ENCODE measurements at places on chromosomes 12 and 14.
A peak's percentile ranks its signal among the peaks of the same experiment; 100 is the strongest.

GRCh38 chr14:19878029-19878642, 3.2 kb downstream of the OR4K2 start:
- DNase-seq, result no peak

GRCh38 chr12:22190-22529, 44.4 kb upstream of the IQSEC3 start:
- no peak for DNase-seq

DNA sequence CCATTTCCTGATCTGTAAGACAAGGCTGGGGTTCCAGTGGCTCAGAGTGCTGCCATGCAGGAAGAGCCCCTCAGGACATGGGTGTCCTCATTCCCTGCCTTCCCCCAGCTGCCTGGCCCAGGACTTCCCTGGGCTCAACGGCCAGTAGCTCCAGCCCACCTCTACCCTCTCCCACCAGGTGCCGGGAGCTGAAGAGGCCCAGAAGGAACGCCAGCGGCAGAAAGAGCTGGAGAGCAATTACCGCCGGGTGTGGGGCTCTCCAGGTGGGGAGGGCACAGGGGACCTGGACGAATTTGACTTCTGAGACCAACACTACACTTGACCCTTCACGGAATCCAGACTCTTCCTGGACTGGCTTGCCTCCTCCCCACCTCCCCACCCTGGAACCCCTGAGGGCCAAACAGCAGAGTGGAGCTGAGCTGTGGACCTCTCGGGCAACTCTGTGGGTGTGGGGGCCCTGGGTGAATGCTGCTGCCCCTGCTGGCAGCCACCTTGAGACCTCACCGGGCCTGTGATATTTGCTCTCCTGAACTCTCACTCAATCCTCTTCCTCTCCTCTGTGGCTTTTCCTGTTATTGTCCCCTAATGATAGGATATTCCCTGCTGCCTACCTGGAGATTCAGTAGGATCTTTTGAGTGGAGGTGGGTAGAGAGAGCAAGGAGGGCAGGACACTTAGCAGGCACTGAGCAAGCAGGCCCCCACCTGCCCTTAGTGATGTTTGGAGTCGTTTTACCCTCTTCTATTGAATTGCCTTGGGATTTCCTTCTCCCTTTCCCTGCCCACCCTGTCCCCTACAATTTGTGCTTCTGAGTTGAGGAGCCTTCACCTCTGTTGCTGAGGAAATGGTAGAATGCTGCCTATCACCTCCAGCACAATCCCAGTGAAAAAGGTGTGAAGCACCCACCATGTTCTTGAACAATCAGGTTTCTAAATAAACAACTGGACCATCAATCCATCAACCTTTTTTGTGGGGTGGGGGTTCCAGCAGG, 17.6 kb downstream of the AGAP2 start:
- DNase-seq, result no peak

DNA sequence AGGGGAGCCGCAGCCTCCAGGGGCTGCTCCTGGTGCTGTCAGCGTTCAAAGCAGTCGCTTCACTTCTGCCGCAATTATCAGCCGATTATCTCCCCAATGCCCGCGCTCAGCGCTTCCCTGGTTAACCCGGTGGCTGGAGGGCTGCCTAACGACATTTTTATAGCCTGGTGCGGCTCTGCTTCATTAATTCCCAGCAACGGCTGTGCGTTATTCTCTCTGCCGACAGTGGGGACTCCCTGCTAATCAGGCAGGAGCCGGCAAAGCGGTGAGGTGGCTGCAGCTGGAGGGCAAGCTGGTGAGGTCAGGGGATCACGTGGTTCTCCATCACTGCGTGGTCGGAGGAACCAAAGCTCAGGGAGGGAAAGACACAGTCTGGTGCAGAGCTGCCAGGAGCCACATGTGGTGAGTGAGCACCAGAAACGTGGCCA, 62.9 kb downstream of the GLRX5 start:
- peak; percentile 40 for DNase-seq

GRCh38 chr12:27161458-27162228, 79.3 kb upstream of the C12orf71 start:
- no peak for DNase-seq

- no peak for DNase-seq
Measured at GRCh38 chr12:118870551-118870950, 110.8 kb upstream of the SRRM4 start.

GRCh38 chr14:93744176-93744575, 44.1 kb downstream of the PRIMA1 start:
- no peak for DNase-seq

DNA sequence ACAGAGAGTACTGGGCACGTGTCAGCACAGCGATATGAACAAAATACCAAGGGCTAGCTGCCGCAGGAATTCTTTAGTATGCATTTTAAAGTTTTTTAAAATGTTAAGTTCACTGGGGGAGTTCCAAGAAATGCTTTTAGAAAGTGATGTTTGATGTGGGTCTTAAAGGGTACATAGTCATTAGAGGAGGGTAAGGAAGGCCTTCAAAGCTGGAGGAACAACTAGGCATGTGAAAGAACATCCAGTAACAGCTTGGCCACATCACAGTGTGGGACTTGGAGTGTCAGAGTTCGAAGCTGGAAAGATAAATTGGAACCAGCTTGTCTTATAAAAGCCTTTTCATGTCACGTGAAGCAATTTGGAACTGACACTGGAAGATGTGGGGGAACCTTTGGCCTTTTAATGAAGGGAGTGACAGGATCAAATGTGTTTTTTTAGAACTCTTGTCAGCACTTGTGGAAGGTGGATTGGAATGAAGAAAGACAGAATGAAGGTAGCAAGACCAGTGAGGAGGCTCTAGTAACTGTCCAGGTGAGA, 57.7 kb downstream of the WDR20 start:
- no peak for DNase-seq

- DNase-seq, result peak; percentile 75
Measured at GRCh38 chr14:21913759-21914158, 240.1 kb upstream of the OR4E1 start.

GRCh38 chr14:54133896-54134295, 177.3 kb upstream of the BMP4 start:
- DNase-seq, result no peak

GRCh38 chr14:76088771-76089571, 62.8 kb upstream of the GPATCH2L start:
- DNase-seq, result no peak

GRCh38 chr14:50666772-50667683, 1.1 kb downstream of the SAV1 start:
- DNase-seq, result peak; percentile 34

GRCh38 chr14:105041841-105042765, 21.2 kb upstream of the CDCA4 start:
- no peak for DNase-seq

DNA sequence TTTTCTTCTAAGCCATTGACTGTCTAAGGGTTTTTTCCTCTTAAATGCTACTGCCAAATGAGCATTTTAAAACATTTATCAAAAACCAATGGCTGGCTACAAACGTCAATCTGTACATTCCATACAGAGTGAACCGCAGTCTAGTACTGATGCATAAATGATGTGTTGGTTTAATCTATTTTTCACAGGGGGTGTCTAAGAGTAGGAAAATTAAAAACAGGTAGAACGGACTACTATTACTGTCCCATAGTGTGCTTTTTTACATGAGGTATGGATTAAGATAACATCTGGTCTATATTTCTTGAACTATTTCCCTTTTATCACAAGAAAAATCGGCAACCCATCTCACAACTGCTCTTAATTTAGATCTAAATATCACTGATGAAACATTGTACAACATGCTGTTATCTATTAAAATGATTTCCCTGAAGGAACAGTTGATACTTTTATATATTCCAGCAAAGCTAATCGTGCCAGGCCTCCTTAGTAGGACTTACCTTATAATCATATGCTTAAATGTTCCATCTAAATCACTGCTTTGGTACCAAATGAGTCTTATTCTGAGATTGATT, 172.9 kb upstream of the CDKN3 start:
- no peak for DNase-seq

- no peak for DNase-seq
Measured at GRCh38 chr14:78644824-78645559, 474.8 kb downstream of the NRXN3 start.

- DNase-seq, result no peak
Measured at GRCh38 chr12:51972849-51973273, 21.4 kb downstream of the ACVR1B start.

DNA sequence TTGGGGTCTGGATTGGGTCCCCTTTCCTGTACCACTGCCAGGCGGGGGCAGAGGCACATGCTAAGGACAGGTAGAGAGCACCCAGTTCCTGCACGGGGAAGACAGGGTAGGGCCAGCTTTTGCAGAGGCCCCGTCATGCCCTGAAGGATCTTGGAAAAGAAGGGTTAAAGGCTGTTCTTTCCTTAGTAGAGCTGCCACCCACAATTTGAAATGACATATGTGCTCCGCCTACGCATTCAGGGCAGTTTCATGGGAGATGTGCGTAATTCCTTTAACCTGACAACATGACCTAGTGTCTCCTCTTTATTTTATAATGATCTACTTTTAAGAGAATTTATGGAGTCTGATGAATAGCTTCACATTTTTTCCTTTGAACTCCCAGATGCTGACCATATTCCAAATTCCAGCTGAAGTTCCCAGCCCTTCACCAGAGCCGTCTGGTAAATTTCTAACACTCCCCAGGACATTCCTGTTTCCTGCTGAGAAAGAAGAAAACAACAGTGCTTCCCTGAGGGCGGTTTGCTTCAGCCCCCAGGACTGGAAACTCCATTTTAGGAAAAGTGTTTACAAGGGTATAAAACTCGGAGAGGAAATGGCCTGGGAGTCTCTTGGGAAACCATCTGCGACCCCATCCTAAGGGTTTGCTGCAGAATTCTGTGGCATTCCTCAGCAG, 58.9 kb upstream of the PLEKHG3 start:
- peak; percentile 22 for DNase-seq

GRCh38 chr12:12072064-12072760, 1.5 kb downstream of the BCL2L14 start:
- no peak for DNase-seq

GRCh38 chr12:19273482-19274330, 144.2 kb downstream of the PLEKHA5 start:
- no peak for DNase-seq

GRCh38 chr14:55578511-55578910, 1.5 kb upstream of the KTN1 start:
- DNase-seq, result no peak

DNA sequence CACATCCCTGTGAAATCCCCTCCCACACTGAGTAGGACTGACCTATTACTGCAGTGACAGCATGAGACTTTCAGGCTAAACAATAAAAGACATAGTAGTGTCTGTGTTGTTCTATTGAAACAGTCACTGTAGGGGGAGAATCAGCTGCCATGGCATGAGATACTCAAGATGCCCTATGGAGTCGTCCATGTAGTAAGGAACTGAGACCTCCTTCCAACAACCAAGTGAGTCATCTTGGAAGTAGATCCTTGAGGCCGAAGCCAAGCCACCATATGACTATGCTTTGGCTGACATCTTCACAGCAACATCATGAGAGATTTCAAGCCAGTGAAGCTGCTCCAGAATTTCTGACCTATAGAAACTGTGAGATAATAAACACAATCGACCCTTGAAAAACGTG, 12.1 kb upstream of the LRP6 start:
- no peak for DNase-seq

- no peak for DNase-seq
Measured at GRCh38 chr14:31568161-31568560, 7.0 kb downstream of the NUBPL start.

GRCh38 chr14:23148591-23149249, 29.7 kb upstream of the CEBPE start:
- no peak for DNase-seq

GRCh38 chr14:100330388-100330931, 7.3 kb downstream of the SLC25A47 start:
- no peak for DNase-seq

DNA sequence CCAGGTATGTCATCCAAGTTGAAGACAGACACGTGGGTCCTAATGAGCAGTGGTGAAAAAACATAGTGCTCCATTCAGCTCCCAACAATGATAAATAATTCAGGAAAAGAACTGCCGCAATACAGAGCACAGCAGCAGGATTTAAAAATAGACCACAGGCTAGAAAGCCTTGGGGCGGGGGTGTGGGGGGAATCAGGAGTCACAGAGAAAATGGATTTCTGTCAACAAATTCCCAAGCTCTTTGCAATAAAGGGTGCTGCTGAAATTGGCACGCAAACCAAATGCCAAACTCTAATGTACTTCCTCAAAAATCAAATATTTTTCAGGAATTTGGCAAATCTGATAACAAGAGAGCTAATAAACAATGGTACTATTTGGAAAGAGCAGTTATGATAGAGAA, 58.6 kb downstream of the R3HDM2 start:
- no peak for DNase-seq

- peak; percentile 21 for DNase-seq
Measured at GRCh38 chr14:52694761-52695480, 437 bp downstream of the ERO1A start.

DNA sequence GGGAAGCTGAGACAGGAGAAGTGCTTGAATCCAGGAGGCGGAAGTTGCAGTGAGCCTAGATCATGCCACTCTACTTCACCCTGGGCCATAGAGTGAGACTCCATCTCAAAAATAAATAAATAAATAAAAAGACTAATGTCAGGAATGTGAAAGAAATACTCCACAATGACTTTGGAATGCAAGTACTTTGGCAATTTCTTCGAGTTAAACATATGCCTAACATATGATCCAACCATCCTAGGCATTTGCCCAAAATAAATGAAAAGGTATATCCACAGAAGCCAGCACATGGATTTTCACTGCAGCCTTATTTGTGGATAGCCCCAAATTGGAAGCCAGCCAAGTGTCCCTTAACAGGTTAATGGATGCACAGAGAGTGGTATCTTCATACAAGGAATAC, 357.9 kb upstream of the TMEM132C start:
- DNase-seq, result no peak

- no peak for DNase-seq
Measured at GRCh38 chr12:48868451-48868850, 2.8 kb upstream of the RND1 start.

GRCh38 chr12:108666401-108666881, 32.7 kb upstream of the SELPLG start:
- DNase-seq, result no peak

- DNase-seq, result no peak
Measured at GRCh38 chr12:76144245-76144549, 59.7 kb upstream of the NAP1L1 start.

GRCh38 chr12:107490010-107490409, 195.6 kb upstream of the PWP1 start:
- no peak for DNase-seq

- no peak for DNase-seq
Measured at GRCh38 chr14:56703947-56704346, 106.3 kb downstream of the OTX2 start.

DNA sequence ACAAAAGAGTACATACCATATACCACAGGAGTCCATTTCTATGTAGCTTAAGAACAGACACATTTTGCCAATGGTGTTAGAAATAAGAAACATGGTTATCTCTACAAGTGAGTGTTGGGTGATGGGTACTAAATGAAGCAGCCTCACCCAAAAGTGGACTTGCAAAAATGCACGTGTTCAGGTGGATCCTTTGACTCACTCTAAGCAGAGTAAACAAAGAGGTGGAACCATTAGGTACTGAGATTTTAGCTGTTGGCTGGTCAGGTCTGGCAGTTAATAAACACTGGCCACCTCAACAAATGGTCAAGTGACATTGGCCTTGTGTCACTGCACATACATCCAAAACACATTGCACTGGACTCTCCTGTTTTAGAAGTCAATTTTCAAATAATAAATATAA, 27.6 kb downstream of the EVL start:
- no peak for DNase-seq

- no peak for DNase-seq
Measured at GRCh38 chr14:64632056-64632455, 72.2 kb upstream of the PLEKHG3 start.

GRCh38 chr14:94027566-94028449, 1.7 kb downstream of the OTUB2 start:
- DNase-seq, result no peak

- DNase-seq, result no peak
Measured at GRCh38 chr12:52059582-52060497, 8.6 kb downstream of the NR4A1 start.
